AG09319 (cell line): ENCODE measurements at places on chromosomes 11 and 22.

DNA sequence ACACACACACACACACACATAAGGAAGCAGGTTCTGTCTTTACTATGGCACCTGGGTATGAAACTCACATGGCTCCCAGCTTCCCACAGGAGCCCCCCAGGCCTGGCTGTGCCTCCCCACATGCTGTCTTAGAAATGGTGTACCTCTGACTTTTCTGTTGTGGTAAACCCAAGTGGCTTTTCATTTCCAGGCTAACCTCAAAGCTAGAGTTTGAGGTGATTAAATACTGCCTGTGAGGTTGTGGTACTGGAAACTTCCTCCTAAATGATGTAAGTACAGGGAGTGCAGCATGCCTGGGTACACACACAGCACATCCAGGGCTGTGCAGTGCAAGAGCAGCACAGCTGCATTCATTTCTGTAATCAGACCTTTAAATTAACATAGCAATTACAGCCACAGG lies 34.4 kb downstream of the ME3 start:
- DNase-seq, result no peak

DNA sequence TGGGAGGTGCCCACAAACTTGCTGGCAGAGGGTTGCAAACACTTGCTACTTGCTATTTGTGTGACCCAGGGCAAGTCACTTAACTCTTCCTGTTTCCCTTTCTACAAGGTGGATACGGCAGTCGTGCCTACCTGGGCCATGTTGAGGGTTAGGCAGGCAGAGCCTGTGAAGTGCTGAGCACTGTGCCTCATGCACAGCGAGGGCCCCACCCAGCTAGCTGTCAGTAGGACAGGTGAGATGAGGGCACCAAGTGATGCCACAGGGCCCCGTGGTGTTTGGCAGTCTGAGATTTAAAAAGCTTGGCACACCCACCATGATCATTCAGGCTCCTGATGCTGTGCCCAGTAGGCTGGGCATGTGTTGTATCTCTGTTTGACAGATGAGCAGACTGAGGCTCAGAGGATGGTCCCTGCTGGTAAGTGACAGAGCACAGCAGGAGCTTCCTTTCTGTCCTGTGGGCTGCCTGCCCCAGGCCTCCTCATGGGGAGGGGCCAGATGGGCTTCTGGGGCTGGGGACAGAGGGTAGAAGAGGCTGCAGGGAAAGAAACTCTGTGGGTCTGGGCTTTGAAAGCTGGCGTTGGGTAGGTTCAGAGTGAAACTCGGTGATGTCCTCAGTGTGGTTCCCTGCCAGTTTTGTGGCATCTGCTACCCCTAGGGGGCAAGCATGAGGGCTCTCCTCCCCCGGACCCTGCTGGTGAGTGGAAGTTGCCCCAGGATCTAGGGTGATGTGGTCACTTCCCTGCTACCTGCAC lies 59.3 kb downstream of the TSPAN18 start:
- no peak for DNase-seq

GRCh38 chr11:20369826-20370225 lies 6.3 kb downstream of the HTATIP2 start:
- no peak for DNase-seq

- no peak for DNase-seq
These were observed 84.2 kb downstream of the CCDC83 start for GRCh38 chr11:85939099-85940015.

DNA sequence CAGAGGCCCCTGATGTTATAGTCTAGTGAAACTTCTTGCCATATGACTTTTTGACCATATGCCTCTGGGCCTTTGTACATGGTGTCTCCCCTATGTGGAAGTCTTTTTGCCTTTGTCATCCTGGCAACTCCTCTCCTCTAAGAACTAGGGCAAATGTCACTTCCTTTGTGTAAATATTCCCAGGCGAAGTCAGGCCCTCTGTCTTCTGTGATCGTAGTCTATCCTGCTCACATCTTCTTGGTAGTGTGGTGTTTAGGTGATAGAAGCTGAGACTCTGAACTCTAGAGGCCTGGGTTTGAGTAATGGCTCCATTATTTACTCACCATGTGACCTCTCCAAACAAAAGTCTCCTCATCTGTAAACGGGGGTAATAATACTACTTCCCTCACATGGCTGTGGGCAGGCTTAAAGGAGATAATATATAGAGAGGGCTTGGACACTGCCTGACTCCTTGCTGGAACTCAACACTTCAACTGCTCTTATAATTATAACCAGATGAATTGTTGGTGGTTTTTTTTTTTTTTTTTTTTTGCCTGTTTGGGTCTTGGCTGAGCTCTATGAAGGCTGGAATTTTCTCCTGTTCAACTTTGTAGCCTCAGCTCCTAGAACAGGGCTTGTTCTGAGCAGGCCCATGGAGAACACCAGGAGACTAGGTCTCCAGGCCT lies 43.8 kb downstream of the INSC start:
- no peak for DNase-seq

DNA sequence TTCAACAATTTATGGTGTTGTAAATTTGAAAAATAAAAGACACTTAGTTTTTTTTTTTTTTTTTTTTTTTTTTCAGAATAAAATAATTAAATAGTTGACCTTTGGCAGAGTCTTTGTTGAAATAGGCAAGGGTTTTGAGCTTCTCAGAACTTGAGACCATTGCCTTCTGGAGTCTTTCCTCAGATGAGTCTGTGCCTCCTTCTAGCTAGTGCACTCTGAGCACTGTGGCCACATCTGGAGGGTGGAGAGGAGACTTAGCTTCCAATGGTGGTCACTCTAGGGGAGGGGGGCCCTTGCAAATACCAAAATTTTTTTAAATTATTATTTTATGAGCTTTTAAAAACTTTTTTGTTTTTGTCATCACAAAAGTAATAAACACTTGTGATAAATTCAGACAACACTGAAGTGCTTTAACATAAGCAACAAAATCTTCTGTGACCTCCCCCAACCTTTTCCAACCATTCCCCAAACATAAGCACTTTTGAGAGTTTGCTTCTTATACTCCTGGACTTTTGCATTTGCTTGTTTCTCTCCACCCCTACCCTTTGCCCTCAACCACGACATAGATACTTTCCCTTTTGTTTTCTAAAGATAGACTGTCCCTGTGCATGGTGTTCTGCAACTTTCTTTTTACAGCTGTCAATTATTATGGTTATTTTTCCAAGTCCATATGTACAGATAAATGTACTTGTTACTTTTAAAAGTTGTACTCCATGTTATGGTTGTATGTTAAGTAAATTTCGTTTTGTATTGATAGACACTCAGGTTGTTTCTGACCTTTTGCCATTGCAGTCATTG lies 41.1 kb downstream of the BMAL1 start:
- DNase-seq, result no peak

DNA sequence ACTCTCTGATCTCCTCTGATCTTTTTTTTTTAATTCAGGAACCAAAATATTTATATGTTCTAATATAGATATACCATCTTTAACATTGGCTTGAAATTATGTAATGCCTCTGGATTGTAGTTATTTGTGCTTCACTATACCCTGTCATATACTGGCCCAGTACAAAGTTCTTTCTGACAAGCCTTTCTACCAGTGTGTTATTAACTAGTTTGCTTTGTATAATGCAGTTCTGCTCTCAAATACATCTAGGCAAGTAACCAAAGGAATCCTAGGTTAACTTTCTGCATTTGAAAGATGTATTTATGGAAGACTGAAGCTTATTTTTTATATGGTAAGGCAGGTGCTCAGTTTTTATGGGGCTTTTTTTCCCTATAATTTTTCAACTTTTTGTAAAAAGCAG lies 36.1 kb downstream of the ARHGEF12 start:
- DNase-seq, result no peak

DNA sequence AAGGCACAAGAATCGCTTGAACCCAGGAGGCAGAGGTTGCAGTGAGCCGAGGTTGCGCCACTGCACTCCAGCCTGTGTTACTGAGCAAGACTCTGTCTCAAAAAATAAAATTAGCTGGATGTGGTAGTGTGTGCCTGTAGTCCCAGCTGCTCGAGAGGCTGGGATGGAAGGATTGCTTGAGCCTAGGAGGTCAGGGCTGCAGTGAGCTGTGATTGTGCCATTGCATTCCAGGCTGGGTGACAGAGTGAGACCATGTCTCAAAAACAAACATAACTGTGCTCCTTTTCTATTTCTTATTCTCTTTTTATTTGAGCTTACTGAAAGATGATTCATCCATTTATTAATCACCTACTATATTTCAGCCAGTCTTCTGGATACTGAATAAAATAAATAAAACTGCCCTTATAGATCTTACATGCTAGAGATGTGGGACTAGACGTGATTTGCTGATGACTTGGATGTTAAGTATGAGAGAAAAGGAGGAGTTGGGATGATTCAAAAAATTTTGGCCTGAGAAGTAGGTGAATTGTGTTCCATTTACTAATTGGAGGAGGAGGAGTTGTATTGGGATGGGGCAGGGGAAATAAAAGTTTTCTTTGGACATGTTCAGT lies 18.0 kb downstream of the PAAF1 start:
- DNase-seq, result no peak

DNA sequence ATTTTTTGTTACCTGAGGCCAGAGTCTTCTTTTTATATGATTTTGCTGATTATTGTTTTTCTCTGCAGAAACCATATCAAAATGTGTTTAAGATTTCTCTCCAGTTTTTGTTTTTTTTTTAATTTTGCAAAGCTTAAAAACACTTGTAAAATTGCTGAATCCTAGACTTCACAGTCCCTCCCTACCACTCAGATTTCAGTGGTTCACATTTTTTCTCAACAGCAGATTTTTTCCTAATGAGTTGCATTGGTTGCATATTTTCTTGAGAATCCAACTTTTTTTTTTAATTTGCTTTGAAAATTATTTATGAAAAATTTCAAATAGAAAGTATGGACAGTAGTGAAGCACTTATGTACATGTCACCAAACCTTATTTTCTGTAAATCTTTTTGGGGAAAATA lies 5.8 kb downstream of the ARL14EP start:
- no peak for DNase-seq
